Stimulated activated CD4-positive, alpha-beta T cell treated with anti-CD3 and anti-CD28 coated beads, Interleukin-15, amount 100 ng/mL, for 1 hour (primary cell): ENCODE measurements at places on chromosomes 1 and 21.

GRCh38 chr1:16440131-16440469 is 424 bp upstream of the NECAP2 start:
- DNase-seq = no peak

GRCh38 chr21:34989337-34990151 is 59.6 kb downstream of the RUNX1 start:
- no peak for DNase-seq

DNA sequence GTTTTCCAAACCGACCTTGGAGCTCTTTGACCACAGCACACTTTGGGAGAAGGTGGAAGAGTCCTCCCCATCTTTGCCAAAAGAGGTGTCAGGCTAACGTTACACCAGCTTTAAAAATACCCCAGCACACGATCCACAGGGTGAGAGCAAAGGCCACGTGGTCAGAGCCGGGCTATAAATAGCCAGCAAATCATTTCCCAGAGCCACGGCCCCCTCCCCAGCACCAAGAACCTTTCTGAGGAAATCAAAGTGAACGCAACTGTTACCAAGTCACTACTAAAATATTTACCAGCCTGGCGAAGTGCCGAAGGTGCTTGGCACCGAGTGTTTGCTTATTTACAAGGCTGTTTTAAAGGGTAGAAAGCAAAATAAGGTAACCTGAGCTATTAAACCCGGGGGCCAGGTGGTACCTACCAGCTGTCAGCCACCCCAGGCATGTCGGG is 72.4 kb downstream of the CASZ1 start:
- DNase-seq = no peak

- DNase-seq = no peak
These were observed 31.5 kb downstream of the LBR start for GRCh38 chr1:225396357-225396756.

GRCh38 chr1:212612041-212612961 is 3.7 kb downstream of the ATF3 start:
- DNase-seq = no peak

DNA sequence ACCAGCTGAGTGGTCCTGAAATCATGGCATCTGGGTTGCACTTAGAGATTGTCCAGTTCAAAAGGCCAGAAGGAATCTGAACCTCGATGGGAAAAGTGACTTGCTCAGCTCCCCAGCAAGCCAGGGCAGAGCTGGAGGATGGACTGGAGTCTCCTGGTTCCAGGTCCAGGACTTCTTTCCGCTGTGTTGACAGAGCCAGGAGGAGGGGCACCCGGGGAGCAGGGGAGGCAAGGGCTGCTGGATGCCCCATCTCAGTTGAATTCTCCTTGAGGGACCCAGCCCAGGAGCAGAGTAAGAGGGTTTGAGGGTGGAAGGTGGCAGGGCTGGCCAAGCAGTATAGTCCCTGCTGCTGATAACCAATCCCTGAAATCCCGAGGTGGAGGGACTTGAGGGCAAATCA is 2.4 kb upstream of the ALPL start:
- no peak for DNase-seq

- no peak for DNase-seq
These were observed 126.5 kb upstream of the TNFSF4 start for GRCh38 chr1:173333581-173333980.

DNA sequence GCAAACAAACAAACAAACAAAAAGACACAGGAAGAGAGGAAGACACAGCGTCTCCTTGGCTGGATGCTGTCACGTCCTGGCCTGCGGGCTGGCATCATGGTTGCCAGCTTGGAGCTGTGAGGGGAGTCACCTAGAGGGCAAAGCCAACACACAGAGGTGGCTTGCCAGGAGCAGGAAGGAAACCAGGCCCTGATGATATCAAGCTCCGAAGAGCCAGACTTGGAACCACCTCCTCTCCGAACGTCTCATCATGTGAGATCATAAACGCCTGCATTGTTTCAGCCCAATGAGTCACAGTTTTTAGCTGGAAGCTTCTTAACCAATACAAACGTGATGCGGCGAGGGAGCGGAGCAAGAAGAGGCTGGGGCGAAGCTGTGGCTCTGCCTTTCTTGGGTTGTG is 8.7 kb downstream of the PLA2G2D start:
- DNase-seq = no peak
